ENCODE measurements at places on chromosomes 2 and 18. TPM values are rescaled to one million over a fixed set of nuclear protein-coding genes. Genes with fewer than 3 reads are reported as not detected.
A peak's percentile ranks its signal among the peaks of the same experiment; 100 is the strongest.

Gene METTL5
- total RNA-seq = 51.1 TPM

Gene APCDD1
- total RNA-seq = 0.15 TPM

Gene NAT8
- total RNA-seq = not detected

Gene USP37
- 14.3 TPM for total RNA-seq

Gene VWC2L
- total RNA-seq = not detected

Gene MRPL44
- total RNA-seq = 29.9 TPM

Gene SERPINB3
- total RNA-seq = not detected

Gene PROKR1
- 0.05 TPM for total RNA-seq

Gene NEU2
- total RNA-seq = not detected

- no peak overlapping the region for H3K27ac ChIP-seq
- H3K4me1 ChIP-seq = peaks cover 75% of the 10 kb centered on the region
- no peak overlapping the region for H3K4me3 ChIP-seq
- H3K27me3 ChIP-seq = no peaks in the 10 kb centered on the region
- peaks cover 53% of the 10 kb centered on the region for H3K36me3 ChIP-seq
Observed at GRCh38 chr2:53944542-53944941, 26.3 kb downstream of the PSME4 start.

- no peaks in the 10 kb centered on the region for H3K4me1 ChIP-seq
Observed at GRCh38 chr2:225787497-225787896, 388.0 kb downstream of the NYAP2 start.

- H3K36me3 ChIP-seq = peaks cover 26% of the 10 kb centered on the region
- H3K4me1 ChIP-seq = peaks cover 61% of the 10 kb centered on the region
- H3K27me3 ChIP-seq = no peaks in the 10 kb centered on the region
- peak; percentile 53 for DNase-seq
Observed at GRCh38 chr18:48940854-48941611, 9.7 kb downstream of the SMAD7 start.

DNA sequence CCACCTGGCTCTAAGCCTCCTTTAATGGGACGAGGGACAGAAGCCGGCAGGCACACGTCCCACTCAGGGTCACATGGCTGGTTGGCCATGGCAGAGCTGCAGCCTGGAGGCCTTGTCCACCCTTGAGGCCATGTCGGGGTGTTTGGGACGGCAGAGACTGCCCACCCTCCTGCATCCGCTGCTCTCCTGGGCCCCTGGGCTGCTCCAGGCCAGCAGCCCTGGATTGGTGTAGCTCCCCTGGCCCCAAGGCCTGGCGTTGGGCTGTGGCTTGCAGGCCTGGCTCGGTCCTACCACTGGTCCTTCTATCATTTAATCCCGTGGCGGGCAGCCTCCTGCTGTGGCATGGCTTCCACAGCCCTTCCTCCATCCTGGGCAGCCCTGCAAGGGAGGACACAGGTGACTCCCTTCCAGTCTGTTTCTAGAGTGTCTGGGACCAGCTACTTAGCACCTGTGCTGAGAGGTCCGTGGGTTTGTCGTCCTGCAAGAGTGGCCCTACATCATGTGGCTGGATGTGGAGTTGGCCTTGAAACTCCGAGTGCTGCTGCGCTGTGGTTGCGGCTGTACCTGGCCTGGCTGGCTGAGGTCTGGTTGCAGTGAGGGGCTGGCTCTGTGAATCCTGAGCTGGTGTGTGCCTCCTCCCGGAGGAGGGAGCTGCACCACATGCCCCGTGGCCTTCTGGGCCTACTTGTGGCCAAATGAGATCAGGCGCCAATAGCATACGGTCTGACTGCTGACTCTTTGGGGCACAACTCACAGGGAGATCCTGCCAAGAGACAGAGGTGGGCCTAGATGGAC is 67.3 kb downstream of the SH3RF3 start:
- DNase-seq = no peak
- H3K36me3 ChIP-seq = no peaks in the 10 kb centered on the region
- peaks cover 20% of the 10 kb centered on the region for H3K4me1 ChIP-seq
- no peak overlapping the region for H3K4me3 ChIP-seq
- no peak overlapping the region for H3K27ac ChIP-seq
- peaks cover 2% of the 10 kb centered on the region for H3K27me3 ChIP-seq

DNA sequence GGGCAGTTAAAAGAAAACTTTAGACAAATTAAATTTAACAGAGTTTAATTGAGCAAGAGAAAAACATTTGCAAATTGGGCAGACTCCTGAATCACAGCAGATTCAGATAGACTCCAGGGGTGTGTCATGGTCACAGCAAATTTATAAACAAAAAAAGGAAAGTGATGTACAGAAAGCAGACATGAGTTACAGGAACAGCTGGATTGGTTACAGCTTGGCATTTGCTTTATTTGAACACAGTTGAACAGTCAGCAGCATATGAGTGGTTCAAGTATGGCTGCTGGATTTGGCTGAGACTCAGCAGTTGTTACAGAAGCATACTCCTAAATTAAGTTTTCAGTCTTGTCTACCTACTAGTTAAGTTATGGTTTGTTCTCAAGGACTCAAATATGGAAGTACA is 82.3 kb upstream of the NYAP2 start:
- no peak overlapping the region for H3K27ac ChIP-seq
- H3K4me3 ChIP-seq = no peak overlapping the region
- no peaks in the 10 kb centered on the region for H3K36me3 ChIP-seq
- H3K27me3 ChIP-seq = no peaks in the 10 kb centered on the region
- H3K4me1 ChIP-seq = no peaks in the 10 kb centered on the region

- peak overlapping the region; percentile 82 for H3K27ac ChIP-seq
- H3K36me3 ChIP-seq = no peaks in the 10 kb centered on the region
- no peaks in the 10 kb centered on the region for H3K27me3 ChIP-seq
- no peak for DNase-seq
Observed at GRCh38 chr2:30280596-30281434, 49.5 kb downstream of the LBH start.

DNA sequence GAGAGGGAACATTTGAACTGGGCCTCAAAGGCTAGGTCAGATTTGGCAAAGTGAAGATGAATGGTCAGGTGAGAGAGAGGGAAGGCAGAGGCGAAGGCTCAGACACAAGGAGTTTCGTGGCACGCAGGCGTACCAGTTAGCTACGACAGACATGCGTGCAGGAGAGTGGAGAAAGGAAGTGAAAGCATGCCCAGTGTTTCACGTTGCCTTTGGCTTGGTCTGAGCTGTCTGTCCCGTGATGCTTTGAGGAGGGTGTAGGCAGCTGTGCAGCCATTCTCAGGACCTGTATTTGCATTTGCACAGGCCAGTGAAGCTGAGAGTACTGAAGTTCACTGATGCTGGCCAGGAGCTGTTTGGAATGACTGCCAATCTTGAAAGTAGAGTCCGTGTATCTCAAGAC is 69.5 kb downstream of the HNRNPLL start:
- H3K27me3 ChIP-seq = peaks cover 8% of the 10 kb centered on the region
- H3K4me3 ChIP-seq = peak overlapping the region; percentile 71
- H3K27ac ChIP-seq = peak overlapping the region; percentile 88
- peaks cover 51% of the 10 kb centered on the region for H3K4me1 ChIP-seq
- DNase-seq = peak; percentile 50

DNA sequence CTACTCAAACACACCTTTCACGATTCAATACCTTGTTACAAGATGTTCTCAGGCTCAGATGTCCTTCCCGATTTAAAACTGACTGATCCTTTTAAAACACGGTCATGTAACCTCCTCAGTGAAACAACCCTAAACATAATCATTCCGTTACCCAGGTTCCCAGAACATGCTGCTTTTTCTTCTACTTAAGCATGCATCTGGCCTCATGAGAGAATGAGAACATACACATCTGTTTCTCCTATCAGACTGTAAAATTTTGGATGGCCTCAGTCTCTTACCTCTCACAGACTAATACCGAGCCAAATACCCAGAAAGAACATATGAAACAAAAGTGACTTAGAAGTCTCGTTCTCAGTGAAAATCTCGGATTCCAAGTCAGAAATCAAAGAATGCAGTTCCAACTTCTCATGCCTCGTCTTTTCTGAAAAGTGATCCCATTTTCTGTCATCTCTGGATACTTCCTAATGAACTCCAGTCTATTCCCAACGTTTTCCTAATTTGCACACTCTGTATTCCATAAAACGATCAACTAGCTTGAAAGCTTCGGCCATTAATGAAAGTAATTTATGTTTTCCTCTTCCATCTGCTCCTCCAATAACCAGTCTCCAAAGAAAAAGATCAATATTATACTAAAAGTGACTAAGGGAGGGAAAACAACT is 919 bp downstream of the SF3B1 start:
- no peaks in the 10 kb centered on the region for H3K27me3 ChIP-seq
- H3K27ac ChIP-seq = peak overlapping the region; percentile 100
- peaks cover 70% of the 10 kb centered on the region for H3K4me1 ChIP-seq
- no peak for DNase-seq
- H3K36me3 ChIP-seq = peaks cover 40% of the 10 kb centered on the region

- peaks cover 12% of the 10 kb centered on the region for H3K27me3 ChIP-seq
- H3K36me3 ChIP-seq = no peaks in the 10 kb centered on the region
- H3K4me1 ChIP-seq = peaks cover 3% of the 10 kb centered on the region
- H3K27ac ChIP-seq = no peak overlapping the region
Observed at GRCh38 chr18:25278394-25278793, 73.6 kb downstream of the ZNF521 start.

GRCh38 chr2:8320311-8321066 is 361.4 kb upstream of the ID2 start:
- no peaks in the 10 kb centered on the region for H3K36me3 ChIP-seq
- H3K27me3 ChIP-seq = peaks cover 50% of the 10 kb centered on the region
- no peak for DNase-seq
- H3K4me1 ChIP-seq = no peaks in the 10 kb centered on the region
- no peak overlapping the region for H3K27ac ChIP-seq

GRCh38 chr2:136065907-136066306 is 52.0 kb downstream of the CXCR4 start:
- no peaks in the 10 kb centered on the region for H3K36me3 ChIP-seq
- H3K4me3 ChIP-seq = no peak overlapping the region
- DNase-seq = no peak
- H3K4me1 ChIP-seq = peaks cover 26% of the 10 kb centered on the region

DNA sequence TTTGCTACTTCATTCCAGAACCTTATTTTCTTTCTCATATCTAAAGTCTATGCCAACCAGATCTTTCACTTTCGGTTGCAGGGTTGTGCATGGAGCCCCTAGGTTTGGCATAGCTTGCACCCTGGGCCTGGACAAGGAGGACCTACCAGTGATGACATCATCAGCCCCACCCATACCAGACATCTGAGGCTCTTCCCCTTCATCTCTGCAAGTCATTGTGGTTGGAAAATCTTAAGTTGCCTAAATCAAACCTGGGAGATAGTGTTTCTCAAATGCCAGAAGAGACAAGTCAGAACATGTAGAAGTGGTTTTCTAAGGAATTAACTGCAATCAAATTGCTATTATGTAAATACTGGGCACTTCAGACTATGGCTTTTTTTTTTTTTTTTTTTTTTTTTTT is 363.3 kb downstream of the ZNF516 start:
- no peak overlapping the region for H3K27ac ChIP-seq
- H3K27me3 ChIP-seq = no peaks in the 10 kb centered on the region
- no peak for DNase-seq
- H3K4me1 ChIP-seq = no peaks in the 10 kb centered on the region
- H3K4me3 ChIP-seq = no peak overlapping the region
- H3K36me3 ChIP-seq = no peaks in the 10 kb centered on the region

- no peaks in the 10 kb centered on the region for H3K36me3 ChIP-seq
- H3K4me1 ChIP-seq = peaks cover 21% of the 10 kb centered on the region
- no peak for DNase-seq
Observed at GRCh38 chr18:3380384-3380961, 69.5 kb upstream of the TGIF1 start.

DNA sequence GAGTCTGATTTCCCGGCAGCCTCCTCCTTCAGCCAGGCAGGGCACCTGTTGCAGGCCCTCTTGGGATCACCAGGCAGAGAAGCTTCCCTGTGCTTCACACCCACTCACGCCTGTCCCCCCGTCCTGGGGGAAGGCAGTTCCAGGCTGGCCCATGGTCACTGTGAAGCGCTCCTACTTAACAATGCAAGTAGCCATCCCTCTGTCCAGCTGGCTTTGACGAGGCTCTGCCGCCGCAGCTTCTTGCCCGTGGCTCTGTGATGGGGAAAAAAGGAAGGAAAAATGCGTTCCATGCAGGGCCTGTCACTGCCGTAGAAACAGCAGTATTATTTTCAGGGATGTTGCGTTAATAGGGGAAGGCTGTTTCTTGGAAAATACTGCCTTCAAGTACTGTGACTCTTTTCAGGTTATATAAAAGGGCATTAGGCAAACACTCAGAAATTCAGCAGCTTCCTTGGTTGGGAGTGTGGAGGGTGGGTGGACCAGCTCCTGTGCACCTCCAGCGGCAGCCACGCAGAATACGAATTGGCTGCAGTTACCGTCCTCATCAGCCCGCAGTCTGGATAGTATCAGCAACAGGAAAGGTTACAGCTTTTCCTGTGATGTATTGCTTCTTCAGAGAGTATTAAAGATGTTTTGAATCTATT is 232.3 kb downstream of the KLHL29 start:
- H3K27ac ChIP-seq = no peak overlapping the region
- H3K4me3 ChIP-seq = no peak overlapping the region
- H3K27me3 ChIP-seq = peaks cover 4% of the 10 kb centered on the region
- H3K36me3 ChIP-seq = no peaks in the 10 kb centered on the region
- no peak for DNase-seq
- peaks cover 9% of the 10 kb centered on the region for H3K4me1 ChIP-seq

DNA sequence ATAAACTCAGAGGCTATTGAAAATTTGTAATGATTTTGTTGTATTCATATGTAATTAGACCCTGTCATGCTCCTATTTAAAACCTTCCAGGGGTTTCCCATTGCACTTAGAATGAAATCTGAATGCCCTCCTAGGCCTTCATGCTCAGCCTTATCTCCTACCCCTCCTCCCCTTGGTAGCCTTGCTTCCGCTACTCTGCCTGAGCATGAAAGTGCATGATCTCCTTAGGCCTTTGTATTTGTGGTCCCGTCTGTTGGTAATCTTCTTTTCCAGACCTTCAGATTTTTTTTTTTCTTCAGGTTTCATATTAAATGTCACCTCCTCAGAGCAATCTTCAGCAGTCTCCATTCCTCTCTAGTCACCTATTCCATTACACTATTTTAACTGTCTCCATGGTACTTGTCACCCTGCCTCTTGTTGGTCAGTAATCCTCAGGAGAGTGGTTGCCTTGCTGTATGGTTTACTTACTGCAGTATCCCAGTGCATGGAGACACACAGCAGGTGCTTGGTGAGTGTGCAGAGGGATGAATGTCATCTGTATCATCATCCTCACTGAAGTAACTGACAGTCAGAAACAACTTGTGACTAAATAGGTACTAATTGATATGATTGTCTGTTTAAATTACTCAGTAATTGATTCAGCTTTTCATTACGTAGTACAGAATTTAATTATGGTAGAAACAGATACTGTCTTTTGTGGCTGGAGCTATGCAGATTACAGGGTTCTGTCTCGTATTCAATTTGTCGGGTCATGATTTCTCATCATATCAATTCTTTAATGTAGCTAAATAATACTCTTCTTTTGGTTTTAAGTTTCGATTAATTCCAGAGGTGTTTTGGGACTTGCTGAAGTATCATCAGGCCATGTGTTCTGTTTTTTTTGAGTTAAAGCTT is 63.9 kb downstream of the PHLPP1 start:
- H3K27me3 ChIP-seq = no peaks in the 10 kb centered on the region
- H3K27ac ChIP-seq = no peak overlapping the region
- no peaks in the 10 kb centered on the region for H3K36me3 ChIP-seq
- no peak for DNase-seq

GRCh38 chr2:111697560-111697959 is 186.4 kb downstream of the ANAPC1 start:
- H3K27ac ChIP-seq = no peak overlapping the region
- H3K27me3 ChIP-seq = peaks cover 10% of the 10 kb centered on the region
- DNase-seq = no peak
- H3K4me3 ChIP-seq = no peak overlapping the region
- peaks cover 13% of the 10 kb centered on the region for H3K4me1 ChIP-seq
- H3K36me3 ChIP-seq = no peaks in the 10 kb centered on the region
